Effector CD8-positive, alpha-beta T cell (primary cell): ENCODE measurements at places on chromosomes 4 and X.
A peak's percentile ranks its signal among the peaks of the same experiment; 100 is the strongest.

DNA sequence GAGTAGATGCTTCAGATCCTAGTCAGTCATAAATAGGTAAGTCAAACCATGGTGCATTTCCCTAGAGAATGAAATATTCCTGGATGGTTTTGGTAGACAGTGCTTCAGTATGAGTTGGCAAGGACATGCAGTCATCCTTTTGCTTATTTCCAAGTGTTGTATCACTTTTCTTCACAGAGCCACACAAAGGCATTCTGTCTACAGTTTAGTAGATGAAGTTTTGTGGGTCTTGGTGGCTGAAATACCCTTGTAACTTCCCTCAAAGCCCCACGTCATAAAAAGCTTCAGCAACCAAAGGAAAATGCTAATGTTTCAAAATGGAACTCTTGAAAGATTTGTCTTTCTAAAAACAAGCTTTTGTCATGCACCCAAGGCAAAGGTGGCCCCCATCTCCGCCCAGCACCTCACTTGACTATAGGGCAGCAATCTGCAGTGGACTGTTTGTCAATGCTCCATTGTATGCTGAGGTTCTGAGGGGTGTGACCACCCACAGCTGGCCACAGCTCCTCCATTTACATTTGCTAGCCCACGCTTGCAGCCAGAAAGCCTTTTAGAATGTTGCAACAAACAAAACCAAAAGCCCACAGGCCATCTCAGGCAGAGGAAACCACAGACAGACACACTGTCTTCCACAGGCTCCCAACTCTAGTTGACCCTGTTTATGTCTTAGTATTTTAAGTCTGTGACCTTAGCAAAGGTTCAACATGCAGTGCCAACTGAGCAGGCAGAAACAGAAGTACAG, 87.1 kb upstream of the FAM9C start:
- no peak for DNase-seq

GRCh38 chrX:77088233-77088632, 359.0 kb upstream of the FGF16 start:
- DNase-seq, result no peak

GRCh38 chrX:132227383-132228112, 8.3 kb upstream of the RAP2C start:
- DNase-seq, result no peak

DNA sequence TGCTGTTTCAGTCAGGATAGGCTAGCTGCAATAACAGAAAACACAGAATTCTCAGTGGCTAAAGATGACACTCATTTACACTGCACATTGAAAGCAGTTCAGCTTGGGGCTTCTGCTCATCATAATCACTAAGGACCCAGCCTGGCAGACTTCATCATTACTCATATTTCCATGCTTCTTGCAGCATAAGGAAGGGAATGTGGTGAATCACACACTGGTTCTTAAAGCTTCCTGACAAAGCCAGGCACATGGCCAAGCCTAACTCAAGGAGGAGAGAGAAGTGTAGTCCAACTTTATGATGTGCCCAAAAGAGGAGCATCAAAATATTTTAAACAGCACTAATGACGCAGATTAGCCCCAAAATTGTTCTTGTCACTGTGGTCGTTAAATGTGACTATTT, 186.5 kb downstream of the BANK1 start:
- DNase-seq, result no peak

GRCh38 chr4:81652069-81652478, 180.4 kb upstream of the RASGEF1B start:
- no peak for DNase-seq

- DNase-seq, result no peak
Observed at GRCh38 chr4:169251291-169252235, 19.2 kb downstream of the SH3RF1 start.

GRCh38 chrX:46959985-46960700, 47.9 kb downstream of the JADE3 start:
- DNase-seq, result no peak

GRCh38 chr4:88613417-88613875, 21.2 kb downstream of the HERC3 start:
- DNase-seq, result peak; percentile 10

GRCh38 chr4:105147553-105148161, 981 bp downstream of the TET2 start:
- DNase-seq, result peak; percentile 1

- no peak for DNase-seq
Observed at GRCh38 chrX:37997096-37997495, 9.3 kb upstream of the SYTL5 start.

GRCh38 chr4:1241936-1242505, 6.9 kb downstream of the CTBP1 start:
- no peak for DNase-seq

GRCh38 chr4:163624727-163625126, 130.2 kb downstream of the TMA16 start:
- no peak for DNase-seq

DNA sequence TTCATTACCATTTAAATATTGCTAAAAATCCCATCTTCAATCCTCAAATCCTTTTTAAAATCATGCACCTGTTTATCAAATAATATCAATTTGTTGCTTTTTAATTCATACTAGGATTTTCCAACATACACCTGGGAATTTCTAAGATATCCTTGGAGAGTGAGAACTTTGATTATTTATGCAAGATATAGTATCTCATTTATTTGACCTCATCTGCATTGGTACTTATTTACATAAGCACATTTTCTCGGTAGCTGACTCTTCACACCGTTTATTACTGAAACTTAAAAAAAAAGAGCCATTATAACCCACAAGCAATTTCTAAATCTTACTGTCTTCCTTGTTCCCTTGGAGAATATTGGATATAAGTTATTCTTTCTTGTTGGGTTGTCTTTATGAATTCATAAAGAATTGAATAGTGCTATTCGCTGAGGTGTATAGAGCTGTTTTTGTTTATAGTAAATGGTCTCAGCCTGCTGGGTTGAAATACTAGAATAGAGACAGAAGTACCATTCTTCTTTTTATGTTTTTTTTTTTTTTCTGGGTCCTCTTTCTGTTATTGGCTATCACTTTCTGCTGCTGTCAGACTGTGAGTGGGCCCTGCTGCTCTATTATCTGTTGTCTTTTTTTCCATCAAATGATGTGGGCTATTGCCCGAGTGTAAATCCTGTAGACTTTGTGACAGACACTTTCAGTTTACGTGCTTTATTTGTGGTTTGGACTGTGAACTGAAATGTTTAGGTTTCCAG, 2.9 kb downstream of the UGT8 start:
- DNase-seq, result no peak

DNA sequence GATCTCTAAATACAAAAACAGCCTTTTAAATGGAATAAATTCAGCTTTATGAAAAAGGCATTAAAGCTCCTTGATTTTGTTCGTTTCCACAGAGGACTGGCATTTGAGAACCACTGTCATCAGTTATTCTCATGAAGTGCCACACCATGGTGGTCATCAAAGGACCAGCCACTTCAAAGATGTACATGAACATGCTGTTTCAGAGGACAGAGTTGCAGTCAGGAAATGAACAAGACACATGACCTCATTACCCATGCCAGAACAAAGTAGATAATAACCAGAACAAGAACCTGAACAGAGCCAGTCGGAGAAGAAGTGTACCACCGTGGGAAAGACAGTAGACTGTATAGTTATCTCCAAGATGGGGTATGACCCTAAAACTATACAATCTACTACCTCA, 122.7 kb upstream of the HSD17B10 start:
- no peak for DNase-seq

- no peak for DNase-seq
Observed at GRCh38 chr4:144374065-144374464, 233.5 kb upstream of the GYPA start.

GRCh38 chr4:14165222-14165920, 537.8 kb upstream of the BOD1L1 start:
- DNase-seq, result no peak

DNA sequence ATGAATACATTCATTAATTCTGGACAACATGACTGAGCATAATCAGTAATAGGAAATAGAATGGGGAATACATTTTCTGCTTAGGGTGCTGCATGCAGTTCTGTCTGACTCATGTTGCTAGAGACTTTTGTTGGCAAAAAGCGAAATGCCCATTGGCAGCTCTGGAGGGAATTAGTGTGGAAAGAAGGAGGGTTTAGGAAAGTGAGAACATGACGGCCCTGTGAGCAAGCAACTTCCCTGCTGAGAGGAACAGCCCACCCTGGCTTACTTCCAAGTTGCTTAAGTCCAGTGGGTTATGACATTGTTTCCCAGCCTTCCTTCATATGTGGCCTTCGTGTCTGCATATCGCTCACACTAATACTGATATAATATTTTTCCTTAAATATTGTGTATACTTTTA, 13.8 kb downstream of the MAD2L1 start:
- no peak for DNase-seq

GRCh38 chr4:47621181-47621580, 136.1 kb downstream of the ATP10D start:
- no peak for DNase-seq

DNA sequence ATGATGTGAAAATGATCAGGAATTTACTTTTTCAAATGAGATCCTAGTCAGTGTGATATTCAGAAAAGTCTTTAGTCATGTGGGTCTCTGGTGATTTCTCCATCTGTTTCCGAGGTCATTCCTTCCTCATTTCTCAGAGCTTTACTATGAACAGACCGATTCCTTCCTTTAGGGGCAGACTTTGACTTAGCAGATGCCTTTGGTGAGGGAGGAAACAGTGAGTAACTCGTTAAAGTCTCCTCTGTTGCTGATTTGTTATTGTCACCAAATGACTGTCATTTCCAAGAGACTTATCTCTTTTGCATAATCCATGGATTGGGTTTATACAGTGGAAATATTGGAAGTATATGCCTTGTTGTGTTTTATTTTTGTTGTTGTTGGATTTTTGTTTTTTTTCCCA, 76.2 kb upstream of the CD99 start:
- no peak for DNase-seq

- peak; percentile 3 for DNase-seq
Observed at GRCh38 chrX:15471028-15471427, 22.1 kb downstream of the PIR start.
